Activated T-helper 1 cell treated with anti-CD3 and anti-CD28 coated beads, Interleukin-2, amount 50 U/mL, for 16 hours (primary cell): ENCODE measurements at places on chromosomes 5 and 9.

DNA sequence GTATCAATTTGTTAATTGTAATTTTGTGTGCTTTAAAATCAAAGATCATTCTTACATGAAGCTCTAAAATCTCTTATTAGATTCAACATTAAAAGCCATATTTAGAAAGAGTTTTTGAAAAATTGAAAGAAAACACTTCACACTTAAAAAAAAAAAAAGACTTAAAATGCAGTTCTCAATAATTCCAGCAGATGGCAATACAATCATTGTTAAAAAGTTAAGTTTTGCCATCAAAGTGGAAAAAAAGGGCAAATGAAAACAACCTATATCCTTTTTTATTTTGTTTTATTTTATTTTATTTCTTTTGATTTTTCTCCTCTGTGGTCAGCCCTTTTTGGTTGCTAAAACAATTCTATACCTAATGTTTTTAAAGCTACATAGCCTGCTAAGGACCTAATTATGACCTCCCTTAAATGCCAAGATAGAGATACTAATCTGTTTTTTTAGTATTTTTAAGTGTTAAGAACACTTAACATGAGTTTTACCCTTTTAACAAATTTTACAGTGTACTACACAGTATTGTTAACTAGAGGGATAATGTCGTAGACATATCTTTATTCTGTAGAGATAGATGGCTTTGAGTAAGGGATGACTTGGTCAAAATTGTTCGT is 154.2 kb upstream of the DAB2 start:
- no peak for DNase-seq

DNA sequence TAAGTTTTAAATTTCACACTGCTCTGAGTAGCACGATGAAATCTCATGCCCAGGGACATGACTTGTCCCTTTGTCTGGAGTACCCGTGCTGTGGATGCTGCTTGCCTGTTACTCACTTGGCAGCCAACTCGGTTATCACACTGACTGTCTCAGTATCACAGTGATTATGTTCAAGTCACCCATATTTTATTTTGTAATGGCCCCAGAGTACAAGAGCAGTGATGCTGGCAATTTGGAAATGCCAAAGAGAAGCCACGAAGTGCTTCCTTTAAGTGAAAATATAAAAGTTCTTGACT is 22.8 kb upstream of the SCGB3A2 start:
- DNase-seq: no peak

GRCh38 chr5:15260356-15261268 is 239.4 kb upstream of the FBXL7 start:
- DNase-seq: no peak

GRCh38 chr9:94931740-94932139 is 205.2 kb downstream of the AOPEP start:
- DNase-seq: no peak

GRCh38 chr5:1470762-1471211 is 25.5 kb upstream of the SLC6A3 start:
- no peak for DNase-seq

- no peak for DNase-seq
These were observed 72.1 kb upstream of the SEMA6A start for GRCh38 chr5:116646611-116647289.

DNA sequence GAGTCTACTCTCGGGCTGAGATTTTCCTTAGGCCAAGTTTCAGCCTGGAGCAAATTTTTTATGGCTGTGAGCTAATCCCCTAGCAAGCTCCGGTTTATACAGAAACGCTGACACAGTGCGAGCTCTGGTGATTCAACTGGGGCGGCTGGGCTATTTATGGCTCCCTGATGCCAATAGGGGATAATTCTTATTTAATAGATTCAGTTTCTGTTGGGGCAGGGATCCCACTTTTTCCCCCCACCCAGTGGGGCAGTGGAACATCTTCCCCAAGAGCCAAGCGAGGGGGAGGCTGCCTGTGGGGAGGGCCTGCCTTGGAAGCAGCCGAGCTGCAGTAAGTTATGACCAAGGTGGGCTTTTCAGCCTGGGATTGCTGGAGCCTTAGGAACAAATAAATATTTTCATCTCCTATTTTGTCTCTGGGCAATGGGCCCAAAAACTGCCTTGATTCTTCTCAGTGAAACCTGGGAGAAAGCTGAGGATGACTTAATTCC is 129.1 kb downstream of the MACROH2A1 start:
- no peak for DNase-seq

- DNase-seq: no peak
These were observed 389.6 kb downstream of the KDM4C start for GRCh38 chr9:7147121-7148090.

GRCh38 chr9:122816163-122816867 is 12.1 kb downstream of the PDCL start:
- DNase-seq: peak; percentile 20

- DNase-seq: no peak
These were observed 280.4 kb downstream of the CAAP1 start for GRCh38 chr9:26612211-26612610.

GRCh38 chr9:93288341-93288740 is 104.4 kb downstream of the WNK2 start:
- no peak for DNase-seq

- no peak for DNase-seq
These were observed 48.9 kb upstream of the DMRT1 start for GRCh38 chr9:792331-793260.

- DNase-seq: no peak
These were observed 96.4 kb downstream of the ADCY2 start for GRCh38 chr5:7492371-7492770.

- no peak for DNase-seq
These were observed 76.5 kb downstream of the NR6A1 start for GRCh38 chr9:124694414-124695279.

DNA sequence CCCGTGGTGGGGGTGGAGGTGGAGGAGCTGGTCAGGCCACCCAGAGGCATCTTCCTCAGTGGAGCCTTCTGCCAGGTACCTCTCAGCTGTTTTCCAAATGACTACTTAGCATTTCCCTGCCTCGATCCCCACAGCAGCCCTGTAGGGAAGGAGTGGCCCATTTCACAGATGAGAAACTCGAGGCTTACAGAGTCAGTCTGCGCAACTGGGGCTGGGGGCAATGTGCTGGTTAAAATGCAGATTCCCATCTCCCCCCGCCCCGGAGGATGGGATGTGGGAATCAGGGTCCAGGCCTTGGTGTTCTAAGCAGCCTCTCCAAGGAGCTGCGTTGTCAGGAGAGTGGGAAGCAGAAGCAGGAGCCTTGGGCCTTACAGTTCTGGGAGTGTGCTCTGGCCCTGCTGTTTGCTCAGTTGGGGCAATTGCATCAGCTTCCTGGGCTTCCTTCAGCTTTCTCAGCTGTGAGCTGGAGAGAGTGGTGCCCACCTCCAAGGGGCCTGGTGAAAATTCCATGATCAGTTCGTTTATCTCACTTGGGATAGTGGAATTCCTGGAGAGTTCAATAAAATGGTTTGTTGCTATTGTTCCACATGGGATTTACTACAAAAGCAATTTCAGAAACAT is 19.4 kb downstream of the ERGIC1 start:
- DNase-seq: no peak

DNA sequence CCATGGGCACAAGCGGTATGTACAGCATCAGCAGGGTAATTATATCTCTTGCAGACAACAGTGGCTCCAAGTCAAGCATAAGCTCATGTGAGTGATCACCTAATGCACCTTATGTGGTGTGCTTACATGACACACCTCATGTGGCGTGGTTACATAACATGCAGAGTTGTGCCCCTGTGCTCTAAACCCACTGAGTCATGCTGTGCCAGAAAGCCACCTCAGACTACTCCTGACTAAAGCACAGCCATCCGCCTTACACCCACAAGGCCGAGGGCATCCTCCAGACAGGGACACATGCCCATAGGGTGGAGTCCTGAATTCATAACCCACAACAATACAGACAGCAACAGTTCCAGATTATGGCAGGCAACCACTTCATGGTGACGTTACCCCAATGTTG is 163.7 kb upstream of the SLC30A5 start:
- DNase-seq: no peak

DNA sequence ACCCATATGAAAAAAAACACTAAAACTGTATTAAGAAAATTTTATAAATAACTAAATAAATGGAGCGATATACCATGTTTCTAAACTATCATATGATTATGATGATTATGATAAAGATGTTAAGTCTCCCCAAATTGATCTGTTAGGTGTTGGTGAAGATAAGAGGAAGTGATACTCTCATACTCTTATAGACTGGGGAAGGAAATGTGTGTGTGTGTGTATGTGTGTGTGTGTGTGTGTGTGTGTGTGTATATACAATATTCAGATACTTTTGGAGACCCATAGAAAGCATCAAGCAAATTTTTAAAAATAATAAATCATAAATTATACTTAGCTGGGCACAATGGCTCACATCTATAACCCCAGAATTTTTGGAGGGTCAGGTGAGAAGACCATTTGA is 62.9 kb downstream of the TMEM232 start:
- no peak for DNase-seq

GRCh38 chr5:109877670-109878045 is 187.9 kb downstream of the MAN2A1 start:
- no peak for DNase-seq

DNA sequence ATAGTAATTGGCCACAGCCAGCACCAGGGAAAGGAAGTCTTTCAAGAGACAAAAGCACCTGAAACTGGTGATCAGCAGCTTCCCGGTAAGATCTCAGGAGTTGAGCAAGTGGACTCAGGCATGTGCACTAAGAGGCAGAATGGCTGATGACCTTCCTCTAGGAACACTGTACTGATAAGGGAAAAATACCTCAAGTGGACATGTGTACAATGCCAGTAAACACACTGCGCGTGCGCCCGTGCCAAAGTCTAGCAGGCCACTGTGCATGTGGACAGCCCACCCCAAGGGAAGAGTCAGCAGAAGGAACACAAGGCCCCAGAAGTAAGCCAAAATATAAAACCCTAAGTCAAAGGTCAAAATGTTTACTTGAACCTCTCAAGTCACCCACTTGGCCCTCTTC is 423.0 kb downstream of the TUSC1 start:
- no peak for DNase-seq

GRCh38 chr5:15320871-15321270 is 179.1 kb upstream of the FBXL7 start:
- no peak for DNase-seq

DNA sequence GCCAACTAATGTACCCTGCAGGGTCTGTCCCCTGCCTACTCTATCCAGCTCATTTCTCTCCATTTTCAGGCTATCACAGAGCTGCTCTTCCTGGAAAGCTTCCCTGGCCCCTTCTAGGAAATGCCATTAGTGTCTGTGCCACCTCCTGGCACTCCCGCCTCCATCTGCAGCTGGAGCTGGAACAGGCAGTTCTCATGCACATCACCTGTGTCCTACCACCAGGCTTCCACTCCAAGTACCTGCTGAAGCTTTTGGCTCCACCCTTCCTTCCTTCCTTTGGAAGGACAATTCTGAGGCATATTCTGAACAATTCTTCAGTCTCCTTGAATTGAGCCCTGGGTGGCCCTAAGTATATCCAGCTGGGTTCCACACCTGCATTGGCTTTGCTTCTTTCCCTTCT is 156.2 kb upstream of the ZNF618 start:
- no peak for DNase-seq

- no peak for DNase-seq
These were observed 76.5 kb upstream of the SARDH start for GRCh38 chr9:133814586-133815208.

DNA sequence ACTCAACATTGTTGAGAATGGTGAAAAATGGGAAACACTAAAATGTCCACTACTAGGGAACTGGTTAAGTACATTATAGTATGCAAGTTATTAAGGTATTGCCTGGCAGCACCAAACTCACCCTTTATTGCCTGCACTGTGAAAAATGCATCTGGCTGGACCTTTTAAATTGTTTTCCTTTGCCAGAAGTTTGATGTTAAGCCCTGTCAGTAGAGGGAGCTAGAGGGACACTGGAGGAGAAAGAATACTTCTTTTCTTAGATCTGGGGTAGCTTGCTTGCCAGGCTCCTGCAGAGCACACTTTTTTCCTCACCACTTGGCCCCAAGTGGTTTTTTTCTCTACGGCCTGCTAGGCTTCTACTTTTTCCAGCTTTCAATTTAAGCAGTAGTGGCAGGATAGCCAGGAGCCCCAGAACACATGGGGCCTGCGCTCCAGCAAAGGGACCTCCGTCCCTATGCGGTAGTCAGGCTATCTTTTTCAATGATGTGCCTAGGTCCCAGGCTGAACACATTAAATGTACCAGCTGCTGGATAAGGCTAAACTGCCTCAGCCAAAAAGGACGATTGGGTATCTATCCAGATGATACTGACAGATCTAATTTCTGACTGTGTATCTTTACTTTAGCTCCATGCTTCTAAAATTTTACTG is 8.0 kb upstream of the HABP4 start:
- DNase-seq: no peak

DNA sequence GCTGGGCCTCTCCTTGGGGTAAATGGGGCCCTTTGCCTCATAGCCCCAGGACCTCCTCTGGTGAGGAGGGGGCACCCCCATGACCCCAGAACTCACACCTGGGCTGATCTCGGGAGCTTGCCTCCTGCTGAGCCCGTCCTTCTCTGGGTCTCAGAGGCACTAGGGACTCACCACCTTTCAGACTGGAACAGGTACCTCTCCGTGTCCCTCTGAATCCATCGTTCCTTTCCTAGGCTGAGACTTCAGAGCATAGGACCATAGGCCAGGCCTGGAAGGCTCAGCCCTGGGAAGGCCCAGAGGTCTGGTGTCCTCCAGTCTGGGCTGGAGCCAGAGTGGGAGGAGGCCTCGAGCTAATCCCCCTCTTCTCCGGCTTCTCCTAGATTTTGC is 97.9 kb downstream of the CACNA1B start:
- DNase-seq: no peak

DNA sequence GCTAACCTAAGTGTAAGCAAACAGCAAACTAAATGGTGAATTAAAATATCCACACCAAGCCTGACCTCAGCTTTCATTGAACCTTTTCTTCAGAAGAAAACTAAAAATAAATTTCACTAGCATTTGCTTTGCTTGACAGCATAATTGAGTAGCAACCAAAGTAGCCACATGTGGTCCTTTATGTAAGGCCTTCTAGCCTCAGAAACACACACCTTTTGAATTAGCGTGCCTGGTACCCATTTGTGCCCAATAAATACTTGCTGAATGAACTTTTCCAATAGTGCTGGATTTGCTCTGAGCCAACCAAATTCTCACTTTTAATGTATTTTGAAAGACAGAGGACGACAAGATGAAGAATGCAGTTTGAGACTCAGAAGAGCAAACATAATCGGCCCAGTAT is 2.1 kb upstream of the NIPBL start:
- DNase-seq: no peak

DNA sequence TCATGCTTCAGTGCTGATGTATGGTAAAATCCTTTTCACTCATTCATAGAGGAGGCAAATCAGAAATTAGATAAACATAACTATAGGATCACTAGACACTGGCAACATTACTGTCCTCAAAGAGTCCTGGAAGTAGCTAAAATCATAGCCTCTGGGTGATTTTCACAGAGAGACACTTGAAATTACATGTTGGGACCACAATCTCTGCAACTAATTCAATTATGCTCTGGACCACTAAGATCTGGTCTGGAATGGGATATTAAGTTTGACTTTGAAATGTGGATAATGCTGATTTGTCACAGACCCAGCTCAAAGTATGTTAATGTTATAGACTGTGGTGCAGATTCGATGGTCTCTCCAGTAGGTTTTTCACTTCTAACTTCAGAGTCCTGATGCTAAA is 214.6 kb upstream of the CCNH start:
- DNase-seq: no peak

- no peak for DNase-seq
These were observed 12.9 kb downstream of the RGMB start for GRCh38 chr5:98786191-98786853.

- no peak for DNase-seq
These were observed 146.8 kb downstream of the EBF1 start for GRCh38 chr5:158952951-158953350.
